GM23248 (cell line): ENCODE measurements at places on chromosomes 2 and 18. TPM values are rescaled to one million over a fixed set of nuclear protein-coding genes. Genes with fewer than 3 reads are reported as not detected.

Gene REV1
- total RNA-seq: 15.0 and 19.5 TPM in 2 replicates

DNA sequence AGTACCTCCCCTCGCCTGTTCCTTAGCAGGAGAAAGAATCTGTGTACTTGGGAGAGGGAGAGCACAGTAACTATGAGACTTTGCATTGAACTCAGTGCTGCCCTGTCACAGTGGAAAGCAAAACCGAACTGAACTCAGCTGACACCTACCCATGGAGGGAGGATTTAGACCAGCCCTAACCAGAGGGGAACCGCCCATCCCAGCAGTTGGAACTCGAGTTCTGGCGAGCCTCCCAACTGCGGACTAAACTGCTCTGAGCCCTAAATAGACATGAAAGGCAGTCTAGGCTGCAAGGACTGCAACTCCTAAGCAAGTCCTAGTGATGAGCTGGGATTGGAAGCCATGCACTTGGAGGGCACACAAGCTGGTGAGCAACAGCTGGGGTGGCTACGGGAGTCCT, 110.4 kb downstream of the GRB14 start:
- H3K36me3 ChIP-seq: no peaks in the 10 kb centered on the region
- no peaks in the 10 kb centered on the region for H3K27me3 ChIP-seq
- no peaks in the 10 kb centered on the region for H3K4me1 ChIP-seq

DNA sequence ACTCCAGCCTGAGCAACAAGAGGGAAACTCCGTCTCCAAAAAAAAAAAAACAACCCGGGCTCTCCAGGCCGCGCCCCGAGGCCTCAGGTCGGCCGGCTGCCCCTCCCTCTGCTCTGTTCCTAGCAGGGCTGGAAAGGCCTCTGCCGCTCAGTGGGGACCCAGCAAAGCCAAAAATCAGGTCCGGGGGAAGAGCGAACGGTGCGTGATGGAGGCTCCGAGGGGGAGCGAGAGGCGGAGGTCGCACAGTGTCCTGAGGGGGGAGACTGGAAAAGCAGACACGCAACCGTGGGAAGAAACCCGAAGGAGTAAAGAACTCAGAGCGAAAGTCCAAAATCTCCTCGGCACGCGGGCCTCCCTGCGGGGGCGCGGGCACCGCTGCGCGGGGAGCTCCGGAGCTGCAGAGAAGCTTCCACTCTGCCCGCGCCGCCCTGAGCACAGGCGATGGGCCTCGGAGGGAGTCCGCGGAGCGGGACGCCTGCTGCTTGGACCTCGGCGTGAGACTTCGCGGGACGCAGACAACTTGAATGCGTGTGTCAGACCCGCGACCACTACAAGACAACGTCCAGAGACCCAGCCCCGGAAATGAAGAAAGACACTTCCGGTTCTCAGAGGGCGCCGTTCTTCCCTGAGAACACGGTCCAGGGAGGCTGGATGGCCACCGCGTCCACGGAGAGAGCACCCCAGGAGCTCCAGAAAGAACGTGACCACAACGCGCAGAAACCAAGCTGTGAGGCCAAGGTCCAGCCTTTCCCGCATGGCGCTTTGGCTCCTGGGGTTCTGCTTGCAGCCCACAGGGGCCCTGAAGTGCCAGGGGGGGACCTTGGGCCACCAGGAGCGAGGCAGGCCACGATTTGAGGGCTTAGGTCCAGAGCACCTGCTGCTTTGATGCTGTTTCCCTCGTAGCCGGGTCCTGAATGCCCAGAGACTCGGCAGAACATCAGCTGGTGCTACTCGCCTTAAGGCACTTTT, 219.8 kb downstream of the DPP10 start:
- H3K4me3 ChIP-seq: peak overlapping the region; percentile 74
- H3K4me1 ChIP-seq: no peaks in the 10 kb centered on the region
- H3K36me3 ChIP-seq: no peaks in the 10 kb centered on the region
- H3K27me3 ChIP-seq: no peaks in the 10 kb centered on the region
- no peak overlapping the region for H3K27ac ChIP-seq
- DNase-seq: peak; percentile 26

DNA sequence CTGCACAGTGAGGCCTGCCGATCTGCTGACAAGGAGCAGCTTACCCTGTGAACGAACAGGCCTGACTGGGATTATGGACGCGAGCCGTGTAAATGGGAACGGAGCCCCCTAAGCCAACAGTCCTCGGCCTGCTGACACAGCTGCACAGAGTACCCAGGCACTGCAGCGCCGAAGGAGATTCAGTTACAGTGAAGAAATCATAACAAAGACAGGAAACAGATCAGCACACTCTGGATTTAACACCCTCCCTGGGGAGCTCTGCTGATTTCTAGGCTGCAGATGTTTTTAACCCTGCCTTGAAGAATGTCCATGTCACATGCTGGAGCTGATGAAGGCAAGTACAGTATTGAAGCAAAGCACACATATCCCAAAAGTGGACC, 43.4 kb downstream of the COLEC12 start:
- no peaks in the 10 kb centered on the region for H3K27me3 ChIP-seq
- no peaks in the 10 kb centered on the region for H3K36me3 ChIP-seq
- peak; percentile 85 for DNase-seq
- peak overlapping the region; percentile 65 for H3K27ac ChIP-seq

GRCh38 chr2:33433279-33434235, 42.9 kb upstream of the RASGRP3 start:
- no peak for DNase-seq
- no peaks in the 10 kb centered on the region for H3K27me3 ChIP-seq
- peaks cover 23% of the 10 kb centered on the region for H3K4me1 ChIP-seq
- H3K36me3 ChIP-seq: no peaks in the 10 kb centered on the region
